ENCODE measurements at places on chromosomes 12 and 14.

GRCh38 chr14:64960762-64961276 lies 11.3 kb downstream of the RAB15 start:
- no peak for DNase-seq

DNA sequence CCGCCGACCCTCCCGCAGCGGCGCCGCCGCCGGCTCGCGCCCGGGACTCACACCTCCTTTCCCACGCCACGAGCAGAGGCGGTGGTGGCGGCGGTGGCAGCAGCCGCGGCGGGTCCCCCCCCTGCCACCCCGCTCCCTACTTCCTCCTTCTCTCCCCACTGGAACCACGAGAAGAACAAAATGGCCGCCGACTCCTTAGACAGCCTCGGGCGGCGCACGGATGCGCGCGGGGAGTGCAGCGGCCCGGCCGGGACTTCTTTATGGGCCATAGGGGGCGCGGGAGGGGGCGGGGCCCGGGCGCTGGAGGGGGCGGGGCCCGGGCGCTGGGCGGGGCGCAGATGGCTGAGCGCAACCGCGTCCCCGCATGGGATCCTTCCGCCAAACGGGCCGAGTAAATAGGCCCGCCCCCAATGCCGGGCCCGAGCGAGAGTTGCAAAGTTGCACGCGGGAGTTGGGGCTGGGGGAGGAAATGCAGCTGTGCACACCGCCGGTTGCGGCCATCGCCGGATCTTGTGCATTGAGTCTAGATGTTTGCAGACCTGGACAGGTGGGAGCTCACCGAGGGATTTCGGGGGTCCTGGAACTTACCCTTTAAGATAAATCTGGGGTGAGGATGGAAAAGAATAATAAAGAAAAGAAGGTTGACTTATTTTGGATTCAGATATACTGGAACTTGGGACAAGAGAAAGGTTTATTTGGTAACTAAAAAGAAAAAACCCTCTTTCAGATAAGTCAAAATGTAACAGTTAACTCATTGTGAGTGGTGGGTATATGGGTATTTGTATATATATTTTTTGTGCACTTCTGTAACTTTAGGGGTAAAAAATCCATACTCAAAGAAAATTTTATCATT lies at the start of gene PPP1CC:
TSS of gene PPP1CC (minus strand) at position 174 of the 853 bp plus-strand sequence. CDS start 184 bp downstream, outside the sequence.
- DNase-seq, result peak; percentile 81

GRCh38 chr14:77007183-77007974 lies 21.1 kb downstream of the IRF2BPL start:
- no peak for DNase-seq

- no peak for DNase-seq
Observed at GRCh38 chr14:64388533-64389285, 556 bp downstream of the MTHFD1 start.

DNA sequence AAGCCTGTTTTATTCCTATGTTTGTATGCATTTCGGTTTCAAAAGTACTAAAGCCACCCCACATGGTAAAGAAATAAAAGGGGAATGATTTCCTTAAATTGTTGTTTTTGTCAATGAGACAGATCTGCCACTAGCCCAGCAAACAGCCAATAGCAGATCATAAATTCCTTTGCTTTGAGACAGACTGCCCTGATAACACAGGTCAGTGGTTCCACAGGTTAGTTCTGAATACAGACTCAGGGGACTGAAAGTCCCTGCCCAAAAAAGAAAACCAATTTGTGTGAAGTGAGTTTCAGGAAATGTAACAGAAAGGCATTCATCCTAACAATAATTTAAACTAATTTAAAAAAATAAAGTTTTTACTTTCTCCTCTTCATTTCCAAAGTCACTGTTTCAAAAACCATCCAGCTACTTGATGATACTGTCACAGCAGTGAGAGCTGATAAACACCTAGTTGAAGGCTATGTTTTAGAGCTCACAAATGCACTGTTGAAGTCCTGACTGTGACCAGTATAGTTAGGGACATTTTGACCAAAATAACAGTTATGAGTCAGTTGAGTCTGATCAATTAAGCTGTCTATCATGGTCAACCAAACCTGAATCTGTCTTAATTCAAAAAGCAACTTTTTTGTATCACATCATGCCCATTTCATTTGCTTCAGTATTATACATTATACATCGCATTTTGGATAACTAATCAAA lies 77.7 kb downstream of the LGR5 start:
- DNase-seq, result no peak

DNA sequence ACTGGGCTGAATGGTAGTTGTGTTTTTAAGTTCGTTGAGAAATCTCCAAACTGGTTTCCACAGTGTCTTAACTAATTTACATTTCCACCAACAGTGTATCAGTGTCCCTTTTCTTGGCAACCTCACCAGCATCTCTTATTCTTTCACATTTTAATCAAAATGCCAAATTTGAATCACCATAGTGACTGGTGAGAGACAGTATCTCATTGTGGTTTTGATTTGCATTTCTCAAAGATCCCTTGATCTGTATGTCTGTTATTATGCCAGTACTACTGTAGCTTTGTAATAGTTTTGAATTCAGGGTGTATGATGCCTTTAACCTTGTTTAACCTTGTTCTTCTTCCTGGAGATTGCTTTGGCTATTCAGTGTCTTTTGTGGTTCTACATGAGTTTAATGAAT lies 2.2 kb upstream of the EIF2S3B start:
- DNase-seq, result no peak

DNA sequence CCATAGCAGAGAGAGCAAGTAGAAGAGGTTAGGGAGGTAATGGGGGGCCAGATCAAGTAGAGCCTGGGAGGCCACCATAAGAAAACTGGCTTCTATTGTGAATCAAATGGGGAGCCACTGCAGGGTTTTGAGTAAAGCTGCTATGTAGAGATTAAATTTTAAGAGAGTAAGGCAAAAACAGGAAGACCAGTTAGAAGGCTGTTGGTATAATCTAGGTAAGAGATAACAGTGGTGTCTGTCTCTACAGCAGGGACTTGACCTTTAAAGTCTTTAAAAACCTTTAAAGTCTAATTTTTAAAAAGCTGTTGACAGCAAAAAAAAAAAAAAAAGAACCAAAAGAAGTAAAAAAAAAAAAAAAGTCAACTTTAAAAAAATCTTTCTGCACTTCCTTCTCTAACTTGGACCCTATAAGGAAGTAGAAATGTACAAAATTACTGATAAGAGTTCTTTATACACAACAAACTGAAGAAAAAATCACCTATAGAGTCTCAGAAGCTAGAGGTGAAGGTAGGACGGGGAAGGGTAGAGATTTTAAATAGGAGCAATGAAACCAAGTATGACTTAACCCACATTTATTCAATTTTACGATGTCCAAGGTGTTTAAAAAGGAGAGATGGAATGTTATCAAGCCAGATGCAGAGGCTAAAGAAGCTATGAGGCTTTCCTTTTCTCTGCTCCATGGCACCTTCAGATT lies 26.1 kb downstream of the SGPP1 start:
- no peak for DNase-seq

DNA sequence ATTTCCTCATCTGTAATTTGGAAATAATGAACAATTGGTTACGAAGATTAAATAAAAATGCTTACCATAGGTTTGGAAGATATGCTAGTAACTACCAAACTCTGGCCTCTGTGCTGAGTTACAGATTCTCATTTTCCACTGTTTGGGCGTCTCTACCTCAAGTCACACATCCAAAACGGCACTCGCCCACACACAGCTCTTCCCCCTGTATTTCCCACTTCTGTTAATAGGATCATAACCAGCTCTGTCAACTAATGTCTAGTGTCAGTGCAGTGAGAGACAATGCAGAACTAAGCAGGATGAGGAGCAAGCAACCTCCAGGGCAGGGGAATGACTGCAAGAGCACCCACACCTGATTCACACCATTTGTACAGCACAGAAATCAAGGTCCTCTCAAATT lies 10.9 kb upstream of the SYCP3 start:
- no peak for DNase-seq

DNA sequence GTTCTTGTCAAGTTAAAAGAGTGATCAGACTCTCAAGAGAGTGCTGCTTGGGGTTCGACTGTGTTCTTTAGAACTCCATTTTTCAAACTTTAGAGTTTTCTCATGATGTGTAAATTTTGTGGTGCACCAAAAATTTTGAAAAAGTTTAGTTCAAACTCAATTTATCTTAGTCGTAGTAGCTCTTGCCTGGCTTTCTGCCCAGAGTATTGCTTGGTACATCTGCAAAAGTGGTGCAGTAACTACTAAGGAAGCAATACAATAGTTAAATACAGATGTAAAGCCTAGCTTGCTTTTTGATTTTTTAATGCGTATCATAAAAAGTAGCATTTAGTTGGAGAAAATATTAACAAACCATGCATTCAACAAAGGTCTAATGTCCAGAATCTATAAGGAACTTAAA lies 9.5 kb upstream of the CCDC91 start:
- no peak for DNase-seq

- no peak for DNase-seq
Observed at GRCh38 chr12:52316701-52317100, 4.5 kb downstream of the KRT83 start.

DNA sequence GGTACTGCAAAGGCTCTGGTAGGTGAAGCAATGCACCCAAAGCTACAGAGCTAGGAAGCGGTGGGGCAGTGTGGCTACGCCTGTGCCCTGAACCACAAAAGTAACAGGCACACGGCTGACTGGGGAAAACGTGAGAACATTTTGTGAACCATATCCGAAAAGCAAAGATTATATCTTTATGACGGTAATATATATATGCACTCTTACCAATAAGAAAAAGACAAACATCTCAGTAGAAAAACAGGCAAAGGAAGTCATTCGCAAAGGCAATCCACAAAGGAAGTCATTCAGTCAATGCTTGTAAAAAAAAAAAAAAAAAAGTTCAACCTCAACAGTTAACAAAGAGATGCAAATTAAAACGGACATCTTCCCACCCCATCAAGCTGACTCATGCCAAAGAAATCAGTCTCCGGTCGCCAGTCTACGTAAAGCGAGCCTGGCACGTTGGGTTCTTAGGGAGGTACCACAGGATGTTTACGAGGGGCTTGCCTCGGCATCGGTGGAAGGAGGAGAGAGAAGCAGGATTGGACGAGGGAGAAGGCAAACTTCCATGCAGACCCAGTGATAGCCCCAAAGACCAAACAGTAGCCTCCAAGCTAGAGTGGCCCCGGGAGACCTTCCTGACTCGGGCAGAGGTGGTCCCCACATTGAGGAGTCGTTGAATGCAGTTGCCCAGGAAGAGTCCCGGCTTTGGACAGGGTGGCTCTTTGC lies 39.4 kb upstream of the PPP2R5C start:
- peak; percentile 39 for DNase-seq

- peak; percentile 30 for DNase-seq
Observed at GRCh38 chr12:93419388-93420034, 22.2 kb downstream of the UBE2N start.

- DNase-seq, result no peak
Observed at GRCh38 chr12:31227401-31227981, 98.5 kb downstream of the SINHCAF start.

DNA sequence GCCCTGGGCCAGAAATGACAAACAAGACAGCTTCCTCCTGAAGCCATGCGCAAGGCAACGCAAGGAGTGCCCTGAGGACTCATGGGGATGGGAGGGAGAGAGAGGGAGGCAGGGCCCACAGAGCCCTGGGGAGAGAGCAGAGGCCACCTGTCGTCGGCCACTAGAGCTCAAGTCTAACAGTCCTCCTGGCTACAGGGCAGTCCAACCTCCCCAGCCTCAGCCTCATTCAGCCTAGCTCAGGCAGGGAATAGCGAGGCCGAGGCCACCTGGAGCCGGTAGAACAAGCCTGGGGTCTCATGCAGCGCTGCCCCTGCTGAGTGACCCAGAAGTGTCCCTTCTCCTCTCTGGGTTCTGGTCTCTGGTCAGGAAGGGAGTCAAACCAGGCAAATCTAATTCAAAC lies 69.5 kb downstream of the BCL11B start:
- no peak for DNase-seq

DNA sequence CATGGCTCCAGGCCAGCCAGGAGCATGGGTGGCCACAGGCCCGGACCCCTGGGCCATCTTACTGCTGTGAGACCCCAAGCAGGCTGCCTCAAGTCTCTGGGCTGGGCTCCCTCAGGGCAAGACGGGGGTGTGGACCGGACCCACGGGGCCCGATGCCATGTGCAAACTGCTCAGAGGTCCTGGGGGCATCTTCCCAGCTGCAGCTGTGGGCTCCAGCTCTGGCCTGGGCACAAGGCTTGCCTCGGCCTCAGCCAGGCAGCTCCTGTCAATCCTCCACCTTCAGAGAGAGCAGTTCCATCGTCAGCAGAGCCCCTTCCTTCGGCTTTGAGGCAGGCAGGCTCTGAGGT lies 12.4 kb upstream of the GPR132 start:
- DNase-seq, result no peak

GRCh38 chr12:14878488-14878887 lies 7.2 kb downstream of the MGP start:
- DNase-seq, result no peak

- DNase-seq, result peak; percentile 56
Observed at GRCh38 chr12:51949342-51950030, 2.0 kb upstream of the ACVR1B start.

DNA sequence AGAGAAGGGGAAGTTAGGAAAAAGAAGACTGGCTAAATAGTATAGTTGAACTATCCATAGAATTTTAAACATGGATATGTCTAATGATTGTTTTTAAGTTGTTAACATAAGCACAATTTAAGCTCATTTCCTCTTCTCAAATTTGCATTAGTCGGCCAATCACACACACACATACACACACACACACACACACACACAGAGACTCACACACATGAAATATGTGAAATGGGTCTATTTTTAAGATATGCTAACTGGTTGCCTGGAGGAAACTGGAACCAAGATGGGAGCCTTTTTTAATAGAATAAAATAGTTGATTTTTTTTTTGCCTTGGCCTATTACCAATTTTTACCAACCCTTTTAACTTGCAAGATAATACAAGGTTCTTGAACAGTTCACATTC lies 24.0 kb upstream of the STYK1 start:
- DNase-seq, result no peak

DNA sequence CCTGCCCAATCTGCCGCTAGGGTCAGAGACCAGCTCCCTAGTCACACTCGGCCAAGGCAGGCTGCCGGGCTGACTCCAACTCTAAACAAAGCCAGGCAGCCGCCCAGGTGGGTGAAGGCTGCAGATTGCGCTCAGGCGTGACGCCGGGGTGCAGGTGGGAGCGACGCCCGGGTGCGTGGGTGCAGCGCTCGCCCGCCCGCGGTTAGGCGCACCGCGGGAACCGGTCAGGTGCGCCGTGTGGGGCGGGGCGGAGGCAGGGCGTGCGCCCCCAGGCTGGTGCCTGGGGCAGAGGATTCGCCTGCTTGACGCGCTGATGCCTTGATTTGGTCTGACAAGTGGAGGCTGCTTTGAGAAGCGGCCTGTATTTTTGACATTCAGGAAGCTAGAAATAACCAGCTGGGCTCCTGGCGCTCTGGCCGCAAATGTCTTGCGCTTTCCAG lies 126.7 kb upstream of the HIF1A start:
- DNase-seq, result no peak

GRCh38 chr12:131901431-131902331 lies 7.3 kb downstream of the ULK1 start:
- DNase-seq, result no peak

DNA sequence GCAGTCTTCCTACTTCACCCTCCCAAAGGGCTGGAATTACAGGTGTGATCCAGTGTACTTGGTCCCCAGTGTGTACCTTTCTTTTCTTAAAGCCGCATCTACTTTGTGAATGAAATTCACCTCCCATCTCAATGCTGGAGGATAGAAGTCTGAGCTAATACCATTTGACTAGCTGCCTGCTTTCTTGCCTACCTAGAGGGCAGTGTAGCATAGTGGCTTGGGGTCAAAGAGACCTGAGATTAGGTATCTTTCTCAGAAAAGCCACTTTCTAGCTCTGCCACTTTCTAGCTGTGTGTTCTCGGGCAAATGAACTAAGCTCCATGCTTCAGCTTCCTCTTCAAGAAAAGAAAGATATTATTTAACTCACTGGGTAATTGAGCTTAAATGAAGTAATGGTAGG lies 16.9 kb downstream of the SMOC1 start:
- no peak for DNase-seq

- DNase-seq, result no peak
Observed at GRCh38 chr12:111584959-111585358, 14.2 kb downstream of the ATXN2 start.
